Neural progenitor cell (in vitro differentiated cells): ENCODE measurements at places on chromosomes 6 and 20. TPM values are rescaled to one million over a fixed set of nuclear protein-coding genes. Genes with fewer than 3 reads are reported as not detected.
A peak's percentile ranks its signal among the peaks of the same experiment; 100 is the strongest.

DNA sequence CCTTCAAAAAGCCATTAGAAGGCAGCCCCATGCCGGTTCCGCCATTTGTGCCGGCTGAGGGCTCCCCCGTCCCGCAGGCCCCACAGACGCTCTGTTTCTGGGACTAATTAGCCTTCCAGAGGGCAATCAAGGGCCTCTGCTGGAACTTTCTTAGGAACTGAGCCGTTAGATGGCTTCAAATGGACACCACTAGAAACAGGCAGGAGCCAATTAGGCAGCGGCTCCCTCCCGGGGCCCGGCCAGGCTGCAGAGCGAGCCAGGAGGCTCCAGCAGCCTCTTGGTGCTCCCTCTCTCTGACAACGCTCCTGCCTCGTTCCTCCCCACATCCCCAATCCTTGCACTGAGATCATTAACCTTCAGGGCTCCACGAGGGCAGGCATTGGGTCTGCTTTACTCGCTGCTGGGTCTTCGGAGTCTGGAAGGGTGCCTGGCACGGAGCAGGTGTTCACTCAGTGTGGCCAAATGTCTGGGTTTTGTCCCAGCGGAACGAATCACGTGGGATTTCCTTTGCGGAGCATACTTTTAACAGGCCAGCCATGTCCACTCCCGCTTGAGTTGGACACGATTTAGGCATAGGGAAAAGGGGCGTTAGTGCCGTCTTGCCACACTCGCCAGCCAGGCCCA, 98.3 kb downstream of the TMEM242 start:
- H3K4me1 ChIP-seq, result peaks cover 16% of the 10 kb centered on the region
- DNase-seq, result no peak
- H3K36me3 ChIP-seq, result no peaks in the 10 kb centered on the region
- H3K4me3 ChIP-seq, result no peak overlapping the region
- no peak overlapping the region for H3K27ac ChIP-seq

The HLA-DPB1 gene
- 8.0 and 23.3 TPM in 2 replicates for total RNA-seq

DNA sequence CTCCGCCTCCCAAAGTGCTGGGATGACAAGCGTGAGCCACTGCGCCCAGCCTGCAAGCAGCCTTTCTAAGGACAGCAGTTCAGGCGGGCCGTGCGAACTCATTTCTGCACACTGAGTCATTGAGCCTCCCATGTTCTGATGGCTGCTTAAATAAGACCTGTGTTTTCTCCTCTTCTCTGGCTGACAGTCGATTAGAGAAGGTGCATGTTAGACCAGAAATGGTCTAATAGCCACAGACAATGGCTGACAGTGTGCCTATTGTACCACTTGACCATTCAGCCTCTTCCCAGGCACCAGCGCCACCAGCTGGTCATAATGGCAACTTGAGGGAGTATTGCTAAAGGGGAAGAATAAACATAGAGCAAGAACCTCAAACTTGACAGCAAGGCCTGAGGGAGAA, 6.2 kb downstream of the CST11 start:
- no peak overlapping the region for H3K27ac ChIP-seq
- peak; percentile 86 for DNase-seq
- no peaks in the 10 kb centered on the region for H3K27me3 ChIP-seq
- H3K4me1 ChIP-seq, result peaks cover 2% of the 10 kb centered on the region
- H3K36me3 ChIP-seq, result no peaks in the 10 kb centered on the region

- peaks cover 5% of the 10 kb centered on the region for H3K4me1 ChIP-seq
- no peaks in the 10 kb centered on the region for H3K27me3 ChIP-seq
- H3K36me3 ChIP-seq, result no peaks in the 10 kb centered on the region
- H3K27ac ChIP-seq, result no peak overlapping the region
These were observed 280.5 kb upstream of the JAG1 start for GRCh38 chr20:10954137-10954840.

GRCh38 chr6:153131037-153131981, at the start of gene RGS17:
RGS17 (minus strand) TSS chr6:153131282; CDS start chr6:153044018, 87,264 bp downstream.
- H3K4me1 ChIP-seq, result peaks cover 15% of the 10 kb centered on the region
- H3K27ac ChIP-seq, result no peak within 1 kb of the TSS
- peak; percentile 94 for DNase-seq
- peaks cover 41% of the 10 kb centered on the region for H3K27me3 ChIP-seq
- H3K36me3 ChIP-seq, result no peaks in the 10 kb centered on the region

The PDYN gene
- total RNA-seq, result 0.12 and 0.30 TPM in 2 replicates

GRCh38 chr6:170038251-170038650, 252.6 kb downstream of the DLL1 start:
- no peaks in the 10 kb centered on the region for H3K36me3 ChIP-seq
- no peaks in the 10 kb centered on the region for H3K27me3 ChIP-seq
- H3K4me3 ChIP-seq, result no peak overlapping the region
- DNase-seq, result no peak
- H3K4me1 ChIP-seq, result peaks cover 5% of the 10 kb centered on the region

DNA sequence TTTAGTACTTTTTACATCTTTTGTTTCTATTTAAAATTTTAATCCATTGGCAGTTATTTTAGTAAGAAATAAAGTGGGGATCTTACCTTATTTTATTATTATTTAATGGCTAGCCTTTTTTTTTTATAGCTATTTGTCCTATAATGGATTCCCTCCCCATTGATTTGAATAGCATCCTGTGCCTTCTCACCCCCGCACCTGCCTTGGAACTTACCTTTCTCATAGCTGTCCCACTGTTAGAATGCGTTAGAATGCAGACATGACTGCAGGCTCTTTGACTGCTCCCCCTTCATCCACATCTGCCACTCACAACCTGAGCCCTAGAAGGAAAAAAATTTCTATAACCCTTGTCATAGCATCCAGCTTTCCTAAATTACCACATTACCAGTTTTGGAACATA, 9.1 kb downstream of the PKIB start:
- H3K4me3 ChIP-seq, result no peak overlapping the region
- no peaks in the 10 kb centered on the region for H3K4me1 ChIP-seq
- no peaks in the 10 kb centered on the region for H3K27me3 ChIP-seq
- DNase-seq, result no peak

The GUCA1A gene
- total RNA-seq, result 1.9 and 3.4 TPM in 2 replicates

The DEFB128 gene
- not detected in 2 replicates for total RNA-seq

DNA sequence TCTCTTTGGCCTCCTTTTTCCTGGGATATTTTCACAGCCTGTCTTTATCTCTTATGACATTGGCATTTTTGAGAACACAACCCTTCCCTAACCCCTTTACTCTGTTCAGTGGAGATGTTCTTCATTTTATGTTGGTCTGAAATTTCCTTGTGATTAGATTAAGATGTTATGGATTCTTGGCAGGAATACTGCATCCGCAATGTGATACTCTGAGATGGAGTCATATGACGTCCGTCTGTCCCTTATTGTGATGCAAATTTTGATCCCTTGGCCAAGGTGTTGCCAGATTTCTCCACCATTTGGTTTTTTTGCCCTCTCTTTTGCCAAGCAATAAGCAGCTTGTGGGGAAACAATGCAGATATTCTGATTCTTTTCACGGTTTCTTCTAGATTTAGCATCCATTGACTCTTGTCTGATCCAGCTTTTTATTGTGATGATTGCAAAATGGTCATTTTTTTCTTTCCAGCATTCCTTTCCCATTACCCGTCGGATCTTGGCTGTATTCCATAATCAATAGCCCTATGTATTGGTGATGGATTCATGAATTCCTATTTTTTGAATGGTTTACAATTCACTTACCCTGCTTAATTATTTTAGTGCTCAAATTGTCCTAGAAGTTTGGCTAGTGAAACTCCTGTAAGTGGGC, 85.1 kb downstream of the NCOA3 start:
- H3K4me3 ChIP-seq, result no peak overlapping the region
- peak; percentile 21 for DNase-seq
- no peaks in the 10 kb centered on the region for H3K27me3 ChIP-seq
- peaks cover 8% of the 10 kb centered on the region for H3K4me1 ChIP-seq
- H3K27ac ChIP-seq, result no peak overlapping the region
- H3K36me3 ChIP-seq, result peaks cover 5% of the 10 kb centered on the region

DNA sequence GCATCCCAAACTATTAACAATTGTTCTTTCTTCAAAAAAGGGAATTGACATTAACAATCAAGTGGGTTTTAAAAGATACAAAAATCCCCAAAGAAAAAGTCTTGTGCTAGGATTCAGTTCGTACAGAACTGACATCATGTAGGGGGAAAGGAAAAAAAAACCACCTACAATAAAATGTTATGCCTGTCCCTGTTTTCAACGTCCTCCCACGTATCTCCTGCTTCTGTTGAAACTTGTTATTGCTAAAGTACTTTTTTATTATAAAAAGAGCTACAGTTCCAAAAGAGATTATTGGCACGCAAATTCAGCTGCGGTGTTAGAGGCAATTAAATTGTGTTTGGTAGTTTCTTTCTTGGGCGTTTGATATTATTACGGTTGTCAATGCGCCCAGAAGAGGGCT, 102.8 kb upstream of the PHACTR1 start:
- H3K36me3 ChIP-seq, result no peaks in the 10 kb centered on the region
- no peaks in the 10 kb centered on the region for H3K4me1 ChIP-seq
- no peaks in the 10 kb centered on the region for H3K27me3 ChIP-seq

GRCh38 chr6:48233063-48233462, 122.1 kb upstream of the PTCHD4 start:
- no peak for DNase-seq
- no peaks in the 10 kb centered on the region for H3K36me3 ChIP-seq
- peaks cover 18% of the 10 kb centered on the region for H3K4me1 ChIP-seq
- no peak overlapping the region for H3K4me3 ChIP-seq

DNA sequence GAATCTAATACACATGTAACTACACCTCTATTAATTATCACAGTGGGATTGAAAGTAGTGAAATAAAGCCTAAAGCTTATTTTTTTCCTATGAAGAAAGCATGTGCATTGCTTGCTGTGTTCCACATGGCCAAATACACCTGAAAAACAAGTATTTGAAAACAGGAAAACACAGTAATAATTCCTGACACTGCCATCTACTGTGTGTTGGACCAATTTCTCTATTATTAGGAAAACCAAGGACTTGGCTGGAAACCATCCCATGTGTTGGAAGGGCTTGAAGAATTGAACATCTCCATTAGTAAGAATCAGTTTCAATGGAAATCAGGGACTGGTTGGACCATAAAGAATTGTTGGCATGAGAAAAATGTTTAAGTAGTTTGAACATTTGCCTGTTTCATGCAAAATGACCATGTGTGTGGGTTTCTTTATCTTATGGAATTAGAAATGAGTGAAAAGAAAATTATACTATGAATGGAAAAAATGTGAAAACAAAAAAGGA, 124.1 kb downstream of the PHF3 start:
- H3K27me3 ChIP-seq, result no peaks in the 10 kb centered on the region
- DNase-seq, result no peak
- H3K4me3 ChIP-seq, result no peak overlapping the region
- no peaks in the 10 kb centered on the region for H3K36me3 ChIP-seq

DNA sequence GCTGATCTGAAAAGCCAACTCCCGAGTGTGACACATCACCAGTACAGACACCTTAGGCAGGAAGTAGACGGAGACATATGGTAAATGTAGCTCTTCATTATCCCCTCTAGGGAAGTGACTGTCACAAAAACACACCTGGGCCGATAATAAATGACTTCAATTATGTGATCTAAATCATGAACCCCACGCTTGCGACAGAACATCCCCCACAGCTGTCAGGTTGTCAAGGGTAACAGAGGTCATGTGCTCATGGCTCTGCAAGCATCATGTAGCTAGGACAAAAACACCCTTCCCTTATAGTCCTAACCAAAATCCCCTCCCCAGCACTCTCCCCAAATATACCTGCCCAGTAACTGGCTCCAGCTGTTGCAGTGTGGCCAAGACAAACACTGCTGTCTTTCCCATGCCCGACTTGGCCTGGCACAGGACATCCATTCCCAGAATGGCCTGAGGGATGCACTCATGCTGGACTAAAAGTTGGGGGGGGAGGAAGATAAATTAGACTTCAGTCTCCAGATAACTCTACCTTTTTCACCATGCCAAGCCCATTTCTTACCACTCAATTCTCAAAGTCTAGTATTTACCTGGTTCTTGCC, 2.9 kb downstream of the DDX39B start:
- H3K4me3 ChIP-seq, result peak overlapping the region; percentile 96
- DNase-seq, result no peak
- peaks cover 16% of the 10 kb centered on the region for H3K4me1 ChIP-seq
- no peak overlapping the region for H3K27ac ChIP-seq

- H3K27ac ChIP-seq, result no peak overlapping the region
- no peaks in the 10 kb centered on the region for H3K36me3 ChIP-seq
- H3K4me3 ChIP-seq, result no peak overlapping the region
- no peaks in the 10 kb centered on the region for H3K27me3 ChIP-seq
- DNase-seq, result no peak
These were observed 599.8 kb downstream of the COL12A1 start for GRCh38 chr6:74605922-74606581.

GRCh38 chr20:3470208-3470626, 601 bp upstream of the ATRN start:
- no peak overlapping the region for H3K27ac ChIP-seq
- no peak for DNase-seq
- H3K36me3 ChIP-seq, result no peaks in the 10 kb centered on the region

GRCh38 chr6:143018955-143019354, 41.7 kb upstream of the AIG1 start:
- no peak for DNase-seq
- H3K4me1 ChIP-seq, result no peaks in the 10 kb centered on the region
- no peak overlapping the region for H3K4me3 ChIP-seq

The FAM217A gene
- total RNA-seq, result not detected in 2 replicates

The DUSP15 gene
- total RNA-seq, result 0.45 and 1.1 TPM in 2 replicates

The DSP gene
- total RNA-seq, result 38.3 and 38.7 TPM in 2 replicates

The CLPSL2 gene
- total RNA-seq, result 1.4 TPM in 1 of 2 replicates, not detected in the other

- no peaks in the 10 kb centered on the region for H3K36me3 ChIP-seq
- no peaks in the 10 kb centered on the region for H3K4me1 ChIP-seq
- no peak overlapping the region for H3K4me3 ChIP-seq
- DNase-seq, result no peak
These were observed 7.8 kb downstream of the TRIM40 start for GRCh38 chr6:30143780-30144179.

The SLC17A2 gene
- total RNA-seq, result not detected in 2 replicates

DNA sequence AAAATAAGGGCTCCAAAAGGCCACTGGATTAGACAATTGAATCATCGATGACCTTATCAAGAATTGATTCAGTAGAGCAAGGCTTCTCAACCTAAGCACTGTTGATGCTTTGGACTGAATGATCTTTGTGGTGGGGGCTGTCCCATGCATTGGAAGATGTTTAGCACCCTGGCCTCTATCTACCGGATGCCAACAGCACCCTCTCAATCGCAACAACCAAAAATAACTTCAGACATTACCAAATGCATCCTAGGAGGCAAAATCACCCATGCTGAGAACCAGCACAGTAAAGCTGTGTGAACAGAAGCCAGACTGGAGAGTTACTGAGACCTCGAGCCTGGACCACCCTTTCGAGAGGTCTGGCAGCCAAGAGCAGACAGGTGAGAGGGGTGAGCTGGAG, 67.5 kb downstream of the TBC1D7 start:
- no peak for DNase-seq
- H3K4me1 ChIP-seq, result peaks cover 7% of the 10 kb centered on the region
- H3K36me3 ChIP-seq, result no peaks in the 10 kb centered on the region
